ENCODE measurements at places on chromosomes 2 and 18.
A peak's percentile ranks its signal among the peaks of the same experiment; 100 is the strongest.

GRCh38 chr18:25190472-25190871, 161.5 kb downstream of the ZNF521 start:
- DNase-seq, result no peak

- peak; percentile 31 for DNase-seq
Observed at GRCh38 chr2:39779341-39779851, 338 bp upstream of the THUMPD2 start.

GRCh38 chr18:55136864-55137263, 177.6 kb upstream of the CCDC68 start:
- DNase-seq, result no peak

- peak; percentile 13 for DNase-seq
Observed at GRCh38 chr2:20135631-20136050, 84.2 kb upstream of the LAPTM4A start.

DNA sequence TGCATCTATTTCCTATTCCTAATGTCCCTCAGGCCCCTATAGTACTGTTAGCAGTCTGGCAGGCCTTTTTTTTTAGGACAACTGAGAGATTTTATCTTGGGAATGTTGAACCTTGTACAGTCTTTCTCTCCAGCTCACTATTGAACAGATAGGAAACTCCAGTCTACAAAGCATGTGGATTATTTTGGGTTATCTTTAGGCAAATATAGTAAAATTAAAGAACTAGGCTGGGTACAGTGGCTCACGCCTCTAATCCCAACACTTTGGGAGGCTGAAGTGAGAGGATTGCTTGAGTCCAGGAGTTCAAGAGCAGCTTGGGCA, 102.7 kb downstream of the OSBPL6 start:
- no peak for DNase-seq

GRCh38 chr2:59703796-59704195, 849.7 kb downstream of the BCL11A start:
- no peak for DNase-seq

DNA sequence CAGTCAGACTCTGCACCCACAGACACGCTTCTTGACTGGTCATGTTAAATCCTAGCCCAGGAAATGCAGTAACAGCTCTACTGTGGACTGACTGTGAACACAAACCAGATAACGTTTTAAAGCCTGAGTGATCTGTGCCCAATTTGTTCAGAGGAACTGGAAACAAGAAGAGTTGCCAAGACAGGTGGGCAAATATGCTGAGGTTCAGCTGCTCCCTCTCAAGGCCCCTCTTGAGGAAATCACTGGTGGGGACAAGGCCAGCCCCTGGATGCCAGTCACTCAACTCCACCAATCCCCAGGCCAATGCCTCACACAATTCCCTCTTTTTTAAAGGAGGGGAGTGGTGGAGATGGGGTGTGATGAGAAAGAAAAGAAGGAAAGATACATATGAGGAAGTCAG, 261.2 kb downstream of the ALK start:
- DNase-seq, result no peak

DNA sequence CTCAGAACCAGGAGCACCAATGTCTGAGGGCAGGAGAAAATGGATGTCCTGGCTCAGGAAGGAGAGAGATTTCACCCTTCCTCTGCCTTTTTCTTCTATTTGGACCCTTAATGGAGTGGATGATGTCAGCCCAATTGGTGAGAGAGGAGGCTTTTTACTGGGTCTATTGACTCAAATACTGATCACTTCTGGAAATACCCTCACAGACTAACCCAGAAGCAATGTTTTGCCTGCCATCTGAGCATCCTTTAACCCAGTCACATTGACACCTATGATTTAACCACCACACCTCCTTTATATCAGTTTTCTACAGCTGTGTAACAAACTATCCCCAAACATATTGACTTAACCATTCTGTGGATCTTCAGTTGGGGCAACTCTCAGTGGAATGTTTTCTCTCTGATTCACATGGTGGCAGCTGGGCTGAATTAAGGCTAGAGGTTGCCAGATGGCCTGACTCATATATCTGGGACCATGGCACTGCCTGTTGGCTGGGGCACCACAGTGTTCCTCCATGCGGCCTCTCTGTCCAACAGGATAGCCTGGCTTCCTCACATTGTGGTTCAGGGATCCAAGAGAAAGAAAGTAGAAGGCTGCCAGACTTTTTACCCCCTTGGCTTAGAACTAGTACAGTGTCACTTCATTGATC, 18.2 kb upstream of the MBOAT2 start:
- no peak for DNase-seq

- DNase-seq, result no peak
Observed at GRCh38 chr2:237140689-237141285, 55.1 kb downstream of the COPS8 start.

DNA sequence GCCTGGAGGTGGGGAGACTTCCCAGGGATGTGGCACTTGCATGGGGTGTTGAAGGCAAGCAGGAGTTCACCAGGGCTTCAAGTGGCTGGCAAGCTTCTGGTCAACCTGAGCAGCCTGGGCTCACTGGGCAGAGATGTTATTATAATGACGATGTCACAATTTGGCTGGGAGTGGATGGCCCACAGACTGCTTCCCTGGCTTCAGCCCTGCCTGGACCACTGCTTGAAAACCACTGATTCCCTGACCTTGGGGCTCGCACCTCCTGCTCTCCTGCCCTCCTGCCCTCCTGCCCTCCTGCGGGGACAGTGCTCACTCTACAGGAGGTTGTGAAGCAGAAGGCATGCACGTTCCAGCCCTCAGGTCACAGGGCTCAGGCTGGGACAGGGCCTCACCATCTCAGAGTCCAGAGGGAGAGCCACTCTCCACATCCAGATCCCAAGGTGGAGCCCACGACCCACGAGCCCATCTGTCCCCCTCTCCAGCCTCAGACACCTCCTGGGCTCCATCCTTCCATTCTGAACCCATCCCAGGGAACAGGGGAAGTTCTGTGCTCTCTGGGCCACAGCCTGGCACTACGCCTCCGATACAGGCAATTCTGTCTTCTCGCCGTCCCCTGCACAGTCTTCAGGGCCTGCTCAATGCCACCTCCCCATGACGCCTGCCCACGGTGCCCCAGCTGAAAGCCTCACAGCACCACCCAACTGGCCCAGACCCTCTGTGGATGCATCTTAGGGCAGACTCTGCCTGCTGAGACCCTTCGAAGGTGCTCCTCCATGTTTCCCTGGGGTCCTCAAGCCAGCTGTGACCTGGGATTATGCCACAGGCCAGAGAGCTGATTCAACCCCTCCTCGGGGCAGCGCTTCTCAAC, 241.6 kb upstream of the RAB6C start:
- DNase-seq, result no peak

- no peak for DNase-seq
Observed at GRCh38 chr2:239156516-239157265, 244.1 kb downstream of the HDAC4 start.

GRCh38 chr18:76495435-76496193, 572 bp upstream of the ZNF516 start:
- DNase-seq, result peak; percentile 54

- no peak for DNase-seq
Observed at GRCh38 chr2:83997889-83998288, 461.2 kb downstream of the SUCLG1 start.

- peak; percentile 74 for DNase-seq
Observed at GRCh38 chr2:182649316-182649715, 66.7 kb upstream of the DNAJC10 start.

DNA sequence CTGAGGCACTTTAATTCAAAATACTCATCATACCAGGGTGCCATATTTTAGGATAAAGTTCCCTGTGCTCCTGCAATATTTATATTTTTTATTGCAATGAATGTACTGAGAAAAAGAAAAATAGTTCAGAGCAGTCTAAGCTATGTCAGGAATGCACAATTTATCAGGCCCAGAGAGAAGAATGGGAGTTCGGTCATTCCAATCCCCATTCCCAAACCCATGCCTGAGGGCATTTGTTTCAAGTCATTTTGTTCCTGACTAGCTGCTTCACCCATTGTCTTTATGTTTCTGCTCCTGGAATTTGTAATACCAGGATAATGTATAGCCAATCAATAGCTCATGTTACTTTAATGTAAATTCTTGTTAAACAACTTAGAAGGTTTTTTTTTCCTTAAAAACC, 24.4 kb upstream of the FTCDNL1 start:
- DNase-seq, result no peak

DNA sequence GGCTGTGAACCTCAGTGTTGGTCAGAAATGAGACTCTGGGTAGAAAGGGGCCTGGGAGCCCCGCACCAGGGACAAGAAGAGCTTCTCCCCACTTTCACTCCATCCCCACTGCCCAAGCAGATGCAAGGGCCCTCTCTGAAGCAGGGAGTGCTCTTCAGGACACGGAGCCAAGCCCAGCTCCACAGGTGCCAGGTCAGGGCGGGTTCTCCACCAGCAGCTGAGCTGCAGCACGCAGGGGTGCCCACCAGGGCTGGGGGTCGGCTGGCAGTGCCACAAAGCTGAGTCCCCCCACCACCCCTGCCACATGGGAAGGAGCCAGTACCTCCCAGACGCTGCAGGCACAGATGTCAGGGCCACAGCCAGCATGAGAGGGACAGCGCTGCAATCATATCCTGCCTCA, 106.2 kb downstream of the INHBB start:
- DNase-seq, result no peak

DNA sequence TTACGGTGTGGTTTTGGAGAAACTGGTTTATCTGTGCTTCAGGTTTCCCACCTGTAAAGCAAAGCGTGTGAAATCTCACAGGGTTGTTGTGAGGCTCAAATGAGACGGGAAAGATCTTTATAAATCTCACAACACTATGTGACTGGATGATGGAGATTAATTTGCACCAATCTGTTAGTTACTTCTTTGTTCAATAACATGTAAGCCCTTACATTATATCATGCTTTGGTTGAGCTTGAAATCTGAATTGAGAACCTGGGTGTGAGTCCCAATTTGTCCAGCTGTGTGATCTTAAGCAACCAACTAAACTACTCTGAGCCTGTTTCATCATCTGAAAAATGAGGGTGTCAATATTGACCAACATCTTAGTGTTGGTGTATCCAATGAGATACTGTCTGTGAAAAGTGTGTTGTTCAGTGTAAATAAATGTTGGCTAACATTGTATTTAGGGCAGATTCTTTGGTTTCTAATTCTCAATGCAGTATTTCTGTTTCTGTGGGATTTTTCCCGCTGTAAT, 741 bp upstream of the GCKR start:
- no peak for DNase-seq

DNA sequence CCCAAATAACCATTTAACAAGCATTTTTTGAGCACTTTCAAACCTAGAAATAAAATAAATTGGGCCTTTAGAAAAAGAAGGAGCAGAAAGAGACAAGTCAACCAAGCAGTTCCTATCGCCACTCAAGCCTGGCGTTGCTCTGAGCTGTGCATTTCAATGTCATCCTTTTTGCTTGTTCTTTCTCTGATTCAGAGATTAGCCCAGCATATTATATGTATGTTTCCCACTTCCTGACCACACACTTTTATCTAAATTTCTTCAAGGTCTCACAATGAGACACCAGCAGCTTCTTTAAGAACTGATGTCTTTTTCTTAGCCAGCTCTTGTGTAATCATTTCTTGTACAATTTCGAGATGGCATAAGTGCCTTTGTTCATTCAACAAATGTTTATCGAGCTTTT, 344.5 kb upstream of the ID2 start:
- no peak for DNase-seq

- no peak for DNase-seq
Observed at GRCh38 chr2:108604196-108604595, 69.9 kb downstream of the LIMS1 start.

DNA sequence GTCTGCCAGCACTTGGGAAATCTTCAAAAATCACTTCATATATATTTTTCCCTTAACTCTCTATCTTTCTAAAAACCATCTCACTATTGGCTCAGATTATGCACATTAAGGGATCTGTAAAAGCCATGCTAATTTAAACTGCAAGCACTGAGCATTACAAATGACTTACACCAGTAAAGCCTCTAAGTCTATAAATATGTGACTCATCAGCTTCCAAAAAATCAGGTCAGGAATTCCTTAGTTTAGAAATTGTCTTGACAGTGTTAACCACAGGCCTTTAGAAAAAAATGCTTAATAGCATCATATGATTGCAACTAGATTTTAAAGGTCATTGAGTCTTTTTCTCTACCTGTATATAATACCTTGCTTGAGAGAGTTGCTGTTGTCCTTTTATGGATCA, 1113.6 kb upstream of the PIK3C3 start:
- DNase-seq, result no peak

- no peak for DNase-seq
Observed at GRCh38 chr2:125405816-125406215, 1250.1 kb upstream of the GYPC start.

GRCh38 chr2:54471221-54471711, 15.1 kb downstream of the SPTBN1 start:
- DNase-seq, result peak; percentile 67

DNA sequence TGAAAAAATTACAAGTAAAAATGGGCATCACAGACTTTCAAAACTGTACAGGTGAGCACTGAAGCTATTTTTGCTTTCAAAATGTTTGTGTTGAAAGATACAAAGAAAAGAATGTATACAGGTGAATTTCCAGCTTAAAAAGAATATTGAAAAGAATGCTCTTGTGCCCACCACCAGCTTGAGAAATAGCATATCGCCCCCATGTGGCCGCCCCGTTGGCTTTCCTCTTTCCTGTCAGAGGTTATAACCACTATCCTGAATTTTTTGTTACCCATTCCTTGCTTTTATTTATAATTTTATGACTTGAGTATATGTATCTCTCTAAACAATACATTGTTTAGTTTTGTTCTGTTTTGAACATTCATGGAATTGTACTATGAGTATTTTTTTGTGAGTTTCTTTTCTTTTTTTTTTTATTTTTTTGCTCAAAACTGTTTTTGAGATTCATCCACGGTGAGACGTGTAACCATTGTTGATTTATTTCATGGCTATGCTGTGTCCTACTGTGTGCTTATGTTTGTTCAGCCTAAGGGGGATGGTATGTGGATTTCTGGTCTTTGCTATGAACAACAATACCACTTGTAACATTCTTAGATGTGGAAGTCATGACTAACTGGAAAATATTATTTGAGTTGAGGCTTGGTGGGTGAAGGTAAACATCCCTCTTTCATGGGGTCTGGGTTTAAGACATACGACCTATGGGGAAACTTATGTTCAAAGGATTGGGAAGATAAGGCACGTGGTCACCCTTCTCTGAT, 11.6 kb downstream of the TRPM8 start:
- peak; percentile 4 for DNase-seq
